Fibroblast of upper back skin (primary cell): ENCODE measurements at places on chromosomes 7 and 10.

DNA sequence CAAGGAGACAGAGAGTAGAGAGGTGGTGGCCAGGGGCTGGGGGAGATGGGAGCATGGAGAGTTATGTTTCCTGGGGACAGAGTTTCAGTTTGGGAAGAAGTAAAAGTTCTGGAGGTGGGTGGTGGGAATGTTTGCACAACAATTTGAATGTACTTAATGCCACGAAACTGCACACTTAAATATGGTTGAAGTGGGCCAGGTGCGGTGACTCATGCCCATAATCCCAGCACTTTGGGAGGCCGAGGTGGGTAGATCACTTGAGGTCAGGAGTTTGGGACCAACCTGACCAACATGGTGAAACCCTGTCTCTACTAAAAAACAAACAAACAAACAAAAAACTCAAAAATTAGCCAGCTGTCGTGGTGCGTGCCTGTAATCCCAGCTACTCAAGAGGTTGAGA, 137.2 kb downstream of the PFKFB3 start:
- DNase-seq = no peak

- no peak for DNase-seq
These were observed 1.1 kb downstream of the YAE1 start for GRCh38 chr7:39567294-39567693.

- no peak for DNase-seq
These were observed 154.6 kb upstream of the RHEB start for GRCh38 chr7:151674161-151674920.

- DNase-seq = no peak
These were observed 36.0 kb upstream of the PAX2 start for GRCh38 chr10:100709146-100710082.

- no peak for DNase-seq
These were observed 272.9 kb downstream of the TRIL start for GRCh38 chr7:28685242-28685643.

DNA sequence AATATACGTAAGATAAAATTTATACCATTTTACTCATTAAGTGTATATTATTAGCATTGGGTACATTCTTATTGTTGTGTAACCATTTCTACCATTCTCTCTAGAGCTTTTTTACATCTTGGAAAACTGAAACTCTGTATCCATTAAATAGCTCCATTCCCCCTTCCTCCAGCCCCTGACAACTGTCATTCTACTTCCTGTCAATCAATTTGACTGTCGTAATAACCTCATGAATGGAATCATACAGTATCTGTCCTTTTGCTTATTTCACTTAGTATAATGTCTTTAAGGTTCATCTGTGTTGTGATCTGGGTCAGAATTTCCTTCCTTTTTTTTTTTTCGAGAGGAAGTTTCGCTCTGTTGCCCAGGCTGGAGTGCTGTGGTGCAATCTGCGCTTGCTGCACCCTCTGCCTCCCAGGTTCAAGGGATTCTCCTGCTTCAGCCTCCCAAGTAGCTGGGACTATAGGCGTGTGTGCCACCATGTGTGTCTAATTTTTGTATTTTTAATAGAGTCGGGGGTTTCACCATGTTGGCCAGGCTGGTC, 15.6 kb downstream of the ZRANB1 start:
- no peak for DNase-seq

DNA sequence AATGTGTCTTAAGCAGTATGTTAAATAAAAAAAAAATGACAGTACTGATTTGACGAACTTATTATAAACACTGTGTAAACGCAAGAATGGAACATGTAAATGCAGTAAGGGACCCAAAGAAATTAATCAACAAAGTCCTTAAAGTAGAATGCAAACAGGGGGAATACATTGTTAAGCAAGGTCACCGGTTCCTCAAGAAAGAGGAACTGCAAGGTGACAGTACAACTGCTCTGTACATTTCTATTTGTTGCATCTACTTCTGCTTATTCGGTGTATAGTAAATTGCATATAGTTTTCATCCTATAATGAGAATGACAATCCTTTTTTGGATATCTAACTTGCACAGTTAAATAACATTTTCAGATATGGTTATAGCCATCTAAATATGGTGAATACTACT, 387.0 kb upstream of the SEMA3D start:
- no peak for DNase-seq

GRCh38 chr10:103584216-103585010, 90.9 kb downstream of the NEURL1 start:
- DNase-seq = peak; percentile 28

DNA sequence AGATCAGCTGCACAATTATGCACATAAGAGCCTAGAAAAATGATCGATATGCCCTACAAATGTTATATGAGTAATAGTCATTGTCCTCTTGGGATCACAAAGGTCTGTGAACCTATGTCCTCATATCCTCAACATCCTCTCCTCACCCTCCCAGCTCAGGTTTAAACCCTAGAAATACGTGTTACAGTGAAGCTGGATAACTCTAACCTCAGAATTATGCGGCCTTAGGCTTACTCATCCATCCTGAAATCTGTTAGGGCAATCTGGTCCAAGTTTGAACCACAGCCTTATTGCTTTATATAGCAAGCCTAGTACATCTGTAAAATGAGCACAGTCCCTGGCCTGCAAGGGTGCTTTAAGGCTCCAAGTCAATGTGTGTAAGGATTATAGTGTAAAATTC, 84.2 kb upstream of the FRMD4A start:
- DNase-seq = peak; percentile 76
